ENCODE measurements at places on chromosomes 1 and 21.

GRCh38 chr1:156416993-156417392 lies 48.0 kb downstream of the RHBG start:
- no peak for DNase-seq

GRCh38 chr1:16181887-16182719 lies 26.2 kb upstream of the EPHA2 start:
- peak; percentile 91 for DNase-seq

- DNase-seq, result no peak
These were observed 93.1 kb downstream of the RIPK4 start for GRCh38 chr21:41673596-41674335.

DNA sequence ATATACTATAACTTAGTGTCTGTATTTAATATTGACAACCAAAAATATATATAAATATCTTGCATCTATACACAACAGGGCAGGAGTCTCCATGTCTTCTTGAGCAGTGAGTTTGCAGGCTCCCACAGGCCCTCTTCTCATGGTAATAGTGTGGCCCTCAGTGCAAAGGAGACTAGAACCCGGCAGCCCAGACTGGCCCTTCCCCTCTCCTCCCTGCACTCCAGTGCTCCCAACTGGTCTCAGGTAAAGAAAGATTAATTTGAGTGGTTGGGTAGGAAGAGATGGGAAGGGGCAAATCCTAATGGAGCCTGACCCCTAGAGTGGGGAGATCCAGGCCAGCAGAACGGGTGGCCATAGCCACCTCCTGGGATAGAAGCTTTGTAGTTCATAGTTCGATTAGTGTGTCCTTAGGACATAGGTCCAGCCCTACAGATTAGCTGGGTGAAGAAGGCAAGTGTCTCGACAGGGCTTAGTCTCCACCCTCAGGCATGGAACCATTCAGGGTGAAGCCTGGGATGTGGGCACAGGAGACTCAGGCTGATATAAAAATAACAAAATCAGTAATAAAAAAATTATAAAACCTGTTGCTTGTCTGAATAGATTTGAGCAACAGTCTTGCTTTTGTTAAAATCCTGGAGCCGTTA lies 32.3 kb downstream of the SLC2A1 start:
- no peak for DNase-seq

DNA sequence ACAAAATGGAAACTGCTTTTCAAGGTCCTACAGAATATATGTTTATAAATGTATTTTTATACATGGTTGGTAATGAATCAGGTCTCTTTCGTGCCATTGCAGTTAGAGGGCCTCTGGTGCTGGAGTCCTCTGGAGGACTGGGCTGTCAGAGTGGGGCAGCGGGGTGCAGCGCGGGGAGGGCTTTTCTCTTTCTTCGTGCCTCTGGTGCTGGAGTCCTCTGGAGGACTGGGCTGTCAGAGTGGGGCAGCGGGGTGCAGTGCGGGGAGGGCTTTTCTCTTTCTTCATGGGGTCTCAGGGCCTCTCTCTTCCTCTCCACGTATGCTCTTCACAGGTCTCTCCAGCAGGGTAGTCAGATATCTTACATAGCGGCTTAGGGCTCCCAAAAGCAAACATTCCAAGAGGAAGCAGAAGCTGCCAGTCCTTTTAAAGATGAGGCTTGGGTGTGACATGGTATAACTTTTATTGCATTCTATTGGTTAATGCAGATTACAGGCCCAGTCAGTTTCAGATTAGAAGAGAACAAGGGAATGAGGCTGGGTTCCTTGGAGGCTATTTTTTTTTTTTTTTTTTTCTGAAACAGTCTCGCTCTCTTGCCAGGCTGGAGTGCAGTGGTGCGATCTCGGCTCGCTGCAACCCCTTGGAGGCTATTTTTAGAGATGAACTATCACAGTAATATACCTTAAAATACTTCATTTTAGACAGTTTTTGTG lies 13.1 kb downstream of the SDCCAG8 start:
- DNase-seq, result peak; percentile 61

GRCh38 chr1:54608566-54609230 lies 14.6 kb downstream of the FAM151A start:
- no peak for DNase-seq

DNA sequence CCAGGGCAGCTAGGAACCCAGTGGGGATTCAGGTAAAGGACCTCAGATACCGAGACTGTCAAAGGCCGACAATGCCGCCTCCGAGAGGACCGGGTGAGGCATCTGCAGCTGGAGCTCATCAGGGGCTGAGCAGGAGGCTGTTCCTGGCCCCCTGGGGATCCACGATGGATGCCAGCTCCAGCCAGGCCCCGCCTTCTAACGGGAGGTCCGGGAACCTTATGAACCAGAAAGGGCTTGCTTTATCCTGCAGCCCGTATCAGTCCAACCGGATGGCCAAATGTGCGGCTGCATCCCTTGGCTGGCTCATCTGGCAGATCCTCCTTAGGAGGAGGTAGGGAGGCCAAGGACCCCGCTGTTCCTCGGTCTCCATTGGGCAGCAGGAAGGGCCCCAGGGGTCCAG lies 32.0 kb downstream of the SLC45A1 start:
- peak; percentile 49 for DNase-seq

DNA sequence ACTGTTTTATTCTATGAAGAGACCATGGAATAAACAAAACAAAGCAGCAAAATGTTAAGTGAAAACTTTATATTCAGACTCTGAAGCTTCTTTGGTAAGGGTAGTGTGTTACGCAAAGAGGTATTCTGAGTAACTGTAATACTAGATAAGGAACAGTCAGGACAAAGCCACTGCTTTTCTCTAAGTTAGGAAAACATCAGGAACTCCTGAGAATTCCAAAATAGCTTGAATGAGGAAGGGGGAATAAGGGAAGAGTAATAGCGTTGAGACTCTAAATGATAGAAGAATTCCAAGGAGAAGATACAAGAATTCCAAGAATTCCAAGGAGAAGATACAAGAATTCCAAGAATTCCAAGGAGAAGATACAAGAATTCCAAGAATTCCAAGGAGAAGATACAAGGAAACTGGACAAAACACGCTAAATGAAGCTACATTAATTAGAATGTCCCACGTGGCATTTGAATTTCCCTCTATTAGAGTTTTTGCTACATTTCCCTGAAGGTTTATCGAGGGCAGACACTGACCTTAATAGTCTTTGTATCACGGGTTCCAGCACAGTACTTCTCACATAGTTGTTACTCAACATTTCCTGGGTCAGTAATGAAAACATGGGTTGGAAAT lies 71.5 kb downstream of the SMYD3 start:
- peak; percentile 60 for DNase-seq

GRCh38 chr1:17914987-17915386 lies 159.9 kb downstream of the ACTL8 start:
- no peak for DNase-seq

DNA sequence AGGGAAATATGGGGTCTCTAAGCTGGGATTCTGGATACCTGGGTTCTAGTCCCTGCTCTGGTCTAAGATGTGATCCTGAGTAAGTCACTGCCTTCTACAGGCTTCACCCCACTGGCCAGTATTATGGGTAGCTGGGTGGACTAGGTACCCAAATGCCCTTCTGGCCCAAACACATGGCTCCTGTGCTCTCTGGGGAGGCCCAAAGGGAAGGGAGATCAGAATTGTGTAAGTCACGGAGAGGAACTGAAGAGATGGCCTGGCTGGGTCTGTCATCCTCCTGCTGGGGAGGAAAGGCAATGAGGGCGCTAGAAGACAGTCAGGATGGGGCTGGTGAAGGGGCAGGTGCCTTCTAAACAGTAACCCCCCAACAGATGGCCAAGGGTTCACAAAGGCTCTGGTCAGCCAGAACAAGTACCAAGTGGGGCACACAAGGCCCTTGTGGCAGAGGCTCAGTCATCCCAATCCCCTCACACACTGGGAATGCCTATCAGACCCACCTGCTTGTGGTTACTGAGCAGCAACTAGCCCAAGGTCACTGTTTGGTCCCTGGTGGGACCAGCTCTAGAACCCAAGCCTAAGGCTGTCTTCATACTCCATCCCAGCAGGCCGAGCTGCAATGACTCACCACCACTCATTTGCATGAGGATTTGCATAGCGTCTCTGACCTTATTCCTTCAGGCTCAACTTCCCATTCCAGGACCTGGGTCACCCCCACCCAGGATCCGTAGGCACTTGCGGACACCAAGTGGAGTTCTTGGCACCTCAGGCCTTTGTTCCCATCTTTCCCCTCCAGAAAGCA lies 9.2 kb downstream of the MEF2D start:
- no peak for DNase-seq

DNA sequence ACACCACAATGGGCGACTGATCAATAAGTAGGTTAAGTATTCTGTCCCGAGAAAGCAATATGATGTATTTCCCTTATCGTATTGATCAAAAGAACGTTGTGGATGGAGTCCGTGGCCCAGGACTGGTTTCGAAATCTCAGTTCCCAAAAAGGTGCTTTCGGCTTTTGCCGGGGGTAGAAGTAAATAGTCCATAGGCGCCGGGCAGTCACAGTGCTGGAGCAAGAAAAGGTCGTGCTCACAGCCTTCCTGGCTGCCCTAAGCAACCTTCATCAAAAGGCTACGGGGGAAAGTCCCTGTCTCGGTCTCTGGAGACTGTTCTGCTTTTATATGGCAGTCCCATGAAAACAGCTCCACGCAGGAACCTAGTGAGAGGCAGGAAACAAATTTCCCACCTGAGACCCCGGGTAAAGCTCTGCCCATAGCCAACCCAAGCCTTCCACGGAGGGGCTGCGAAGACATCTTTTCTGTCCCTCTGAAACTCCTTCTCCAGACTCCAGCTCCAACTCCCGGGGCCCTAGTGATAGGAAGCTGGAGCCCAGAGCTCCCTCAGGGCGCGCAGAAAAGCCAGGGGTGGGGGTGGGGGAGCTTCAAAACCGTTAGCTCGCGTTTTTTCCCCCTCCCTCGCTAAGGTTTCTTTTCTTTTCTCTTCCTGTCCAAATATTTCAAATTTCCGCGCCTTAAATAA lies 7.0 kb downstream of the CDKN2C start:
- peak; percentile 40 for DNase-seq

- no peak for DNase-seq
These were observed 15.0 kb downstream of the ETNK2 start for GRCh38 chr1:204136814-204137213.

DNA sequence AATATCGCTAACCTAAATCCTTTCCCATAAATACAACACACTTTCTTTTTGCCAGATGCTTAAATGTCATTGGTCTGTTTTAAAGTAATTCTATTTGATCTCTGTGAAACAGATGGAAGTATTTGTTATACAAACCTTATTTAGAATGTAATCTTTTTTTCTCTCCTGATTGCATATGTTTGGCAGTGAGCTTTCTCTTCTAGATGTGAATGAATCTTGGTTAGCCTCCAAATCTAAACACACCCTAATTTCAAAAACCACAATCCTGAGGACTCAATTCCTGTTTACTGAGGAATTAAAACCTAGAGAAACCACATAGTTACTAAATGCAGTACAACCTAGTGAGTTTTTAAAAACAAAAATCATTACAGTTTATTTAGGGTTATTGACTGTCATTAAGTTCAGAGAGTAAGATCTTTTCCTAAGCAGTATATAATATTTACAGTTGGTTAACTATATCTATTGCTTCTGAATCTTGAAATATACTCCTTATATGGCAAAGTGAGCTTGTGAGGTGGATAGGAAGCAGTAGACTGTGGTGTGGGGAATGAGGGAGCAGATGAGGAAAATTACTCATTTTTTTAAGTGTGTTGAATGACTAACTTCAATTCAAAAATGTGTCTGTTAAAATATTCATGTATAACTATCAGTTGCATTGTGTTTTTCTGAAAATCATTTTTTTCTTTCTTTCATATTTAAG lies 218.7 kb downstream of the FMN2 start:
- peak; percentile 55 for DNase-seq

GRCh38 chr1:84743896-84744295 lies 53.6 kb upstream of the SSX2IP start:
- DNase-seq, result no peak

DNA sequence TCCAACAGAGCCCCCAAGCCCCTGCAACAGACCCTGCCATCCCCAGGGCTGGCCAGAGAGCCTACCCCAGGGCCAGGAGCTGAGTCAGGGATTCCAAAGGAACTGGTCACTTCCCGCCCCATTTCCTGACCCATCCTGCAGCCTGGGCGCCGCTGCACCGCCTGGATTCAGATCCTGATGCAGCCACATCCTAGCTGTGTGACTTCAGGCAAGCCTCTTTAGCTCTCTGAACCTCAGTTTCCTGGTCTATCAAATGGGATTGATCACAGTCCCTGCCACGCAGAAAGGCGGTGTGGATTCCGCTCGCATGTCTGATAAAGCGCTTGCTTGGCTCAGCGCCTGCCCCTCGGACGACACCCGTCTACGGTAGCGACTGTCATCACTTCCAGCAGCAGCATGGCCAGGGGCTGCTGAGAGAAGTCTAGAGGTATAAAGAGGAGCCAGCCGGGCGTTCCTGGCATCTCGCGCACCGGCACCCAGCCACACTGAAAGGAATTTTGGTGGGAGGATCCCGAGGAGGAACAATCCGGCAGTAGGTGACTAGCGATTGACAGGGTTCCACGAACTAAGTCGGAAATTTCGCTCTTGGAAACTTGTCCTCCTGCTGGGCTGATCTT lies 10.1 kb downstream of the EPHA2 start:
- DNase-seq, result peak; percentile 92

GRCh38 chr1:22108339-22109105 lies 34.4 kb downstream of the WNT4 start:
- peak; percentile 24 for DNase-seq

DNA sequence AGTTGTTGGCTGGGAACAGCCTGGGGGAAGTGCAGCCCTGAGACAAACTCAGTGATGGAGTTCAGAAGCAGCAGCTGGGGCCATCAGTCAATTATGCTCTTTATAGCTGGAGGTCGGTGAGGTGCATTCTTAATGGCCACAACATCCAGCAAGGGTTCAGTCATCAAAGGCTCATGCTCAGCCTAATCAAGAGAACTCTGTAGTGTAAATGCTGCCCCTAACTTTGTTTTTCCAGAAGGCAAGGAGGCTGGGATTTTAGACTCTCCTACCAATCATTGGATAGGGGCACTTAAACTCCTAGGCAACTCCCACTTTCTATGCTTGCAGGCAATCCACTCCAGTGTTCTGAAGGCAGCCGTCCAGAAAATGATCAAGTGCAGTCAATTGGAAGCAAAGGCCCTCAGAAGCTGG lies 15.0 kb upstream of the RGS4 start:
- no peak for DNase-seq

DNA sequence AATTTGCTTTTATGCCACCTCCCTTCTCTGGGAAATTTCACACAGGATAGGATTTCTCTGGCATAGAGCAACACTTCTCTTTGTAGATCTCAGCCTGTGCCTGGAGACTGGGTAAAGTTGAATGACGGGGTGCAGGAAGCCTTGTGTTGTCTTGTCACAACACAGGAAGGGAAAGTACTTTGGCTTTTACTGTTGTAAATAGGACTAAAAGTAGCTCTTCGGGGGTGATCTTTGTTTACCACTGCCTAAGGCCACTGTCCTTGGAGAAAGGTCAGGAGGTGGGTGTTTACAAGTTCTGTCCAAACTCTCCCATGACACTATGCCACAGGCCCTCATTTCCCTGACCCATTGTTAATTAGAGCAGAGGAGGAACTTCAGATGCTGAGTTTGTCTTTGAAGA lies 139.7 kb downstream of the FGGY start:
- no peak for DNase-seq

GRCh38 chr1:56825436-56825835 lies 6.2 kb upstream of the FYB2 start:
- no peak for DNase-seq
